ENCODE measurements at places on chromosomes 1 and 21.

DNA sequence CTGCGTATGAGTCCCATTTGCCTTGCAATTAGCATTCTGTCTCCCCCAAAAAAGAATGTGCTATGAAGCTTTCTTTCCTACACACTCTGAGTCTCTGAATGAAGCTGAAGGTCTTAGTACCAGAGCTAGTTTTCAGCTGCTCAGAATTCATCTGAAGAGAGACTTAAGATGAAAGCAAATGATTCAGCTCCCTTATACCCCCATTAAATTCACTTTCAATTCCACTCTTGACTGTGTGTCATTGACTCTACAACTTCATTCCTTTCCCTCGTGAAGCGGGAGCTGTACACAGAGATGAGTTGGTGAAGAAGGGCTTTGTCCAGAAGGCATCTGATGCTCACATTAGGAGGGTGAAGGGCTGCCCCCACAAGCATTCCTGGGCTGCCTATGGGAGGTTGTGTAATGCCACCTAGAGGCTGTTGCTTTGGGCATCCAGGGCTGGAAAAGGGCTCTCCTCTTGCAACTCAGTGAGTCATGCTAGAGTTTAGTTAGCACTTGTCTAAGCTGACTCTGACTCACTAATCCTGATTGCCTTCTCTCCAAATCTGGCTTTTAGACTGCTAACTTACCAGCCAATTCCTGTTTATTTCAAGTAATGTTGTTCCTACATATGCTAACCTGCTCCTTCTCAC lies 1.8 kb downstream of the SPRR1B start:
- DNase-seq, result no peak

GRCh38 chr21:45262616-45263015 lies 25.1 kb downstream of the POFUT2 start:
- no peak for DNase-seq

- DNase-seq, result no peak
Measured at GRCh38 chr1:40032240-40032891, 8.2 kb upstream of the CAP1 start.

DNA sequence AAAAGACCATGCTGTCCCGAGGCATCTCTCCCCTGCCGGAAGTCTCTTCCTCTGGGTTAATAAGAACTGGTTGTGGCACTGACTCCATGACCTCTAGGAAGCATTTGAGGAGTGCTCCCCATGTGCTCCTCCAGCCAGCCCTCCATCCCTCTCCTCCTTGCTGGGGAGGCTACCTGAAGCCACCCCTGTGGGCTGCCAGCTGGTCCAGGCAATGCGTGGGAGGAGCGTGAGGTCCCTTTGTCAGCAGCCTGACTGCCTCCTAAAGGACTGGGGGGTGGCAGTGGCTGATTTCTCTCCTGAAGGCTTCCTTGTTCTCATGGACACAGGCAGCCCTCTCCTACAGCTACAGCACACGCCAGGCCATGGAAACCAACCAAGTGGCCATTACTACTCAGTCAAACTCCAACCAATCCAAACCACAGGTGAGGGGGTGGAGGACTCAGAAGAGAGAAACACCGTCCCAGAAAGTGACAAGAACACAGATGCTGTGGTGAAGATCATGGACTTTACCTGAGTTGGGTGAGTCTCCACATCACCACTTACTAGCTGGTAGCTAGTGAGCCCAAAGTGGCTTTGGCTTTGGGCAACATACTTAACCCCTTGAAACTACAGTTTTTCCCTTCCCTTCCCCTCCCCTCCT lies 35.2 kb downstream of the NENF start:
- no peak for DNase-seq

GRCh38 chr1:99818063-99818699 lies 32.0 kb upstream of the AGL start:
- DNase-seq, result no peak

- DNase-seq, result no peak
Measured at GRCh38 chr1:41240781-41241353, 1.2 kb downstream of the SCMH1 start.

DNA sequence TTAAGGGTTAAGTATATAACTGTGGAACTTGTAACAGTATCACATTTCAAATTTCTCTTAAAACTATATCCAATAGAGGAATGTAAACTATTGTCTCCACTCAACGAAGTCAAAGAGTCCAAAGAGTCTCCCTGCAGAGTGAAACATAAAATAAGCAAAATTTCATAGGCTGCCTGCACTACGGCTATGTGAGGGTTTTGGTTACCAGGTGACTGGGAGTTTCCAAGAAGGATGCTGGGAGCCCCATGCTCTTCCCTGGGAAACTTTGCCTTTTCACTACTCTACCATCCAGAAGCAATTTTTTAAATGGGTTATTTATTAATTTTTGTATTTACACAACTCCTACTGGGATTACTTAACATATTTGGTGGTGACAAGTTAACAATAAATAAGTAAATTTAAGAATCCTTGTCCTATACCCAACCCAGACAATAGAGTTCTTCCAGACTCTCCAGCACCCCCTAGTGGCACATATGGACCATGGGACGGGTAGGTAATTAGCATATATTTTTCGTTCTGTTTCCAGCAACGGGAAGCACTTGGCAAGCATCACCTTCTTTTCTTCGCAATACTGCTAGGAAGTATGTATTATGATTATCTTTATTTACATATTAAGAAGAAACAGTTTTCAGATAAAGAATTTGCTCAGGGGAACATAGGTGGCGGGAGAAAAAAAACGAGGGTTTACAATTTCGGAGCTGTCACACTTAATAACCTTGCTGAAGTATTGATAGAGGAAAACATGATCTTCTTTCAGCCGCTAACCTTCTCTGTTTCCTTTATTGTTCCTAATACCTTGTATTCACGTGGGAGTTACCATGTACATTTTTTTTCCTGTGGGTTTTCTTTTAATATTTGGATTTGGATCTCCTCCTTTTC lies 3.5 kb downstream of the FMO2 start:
- peak; percentile 2 for DNase-seq

- no peak for DNase-seq
Measured at GRCh38 chr1:168437821-168438220, 106.0 kb downstream of the XCL2 start.

Measured in stimulated activated CD4-positive, alpha-beta T cell treated with anti-CD3 and anti-CD28 coated beads, Interleukin-12 subunit alpha, Interleukin-12 subunit beta, amount 100 ng/mL, for 24 hours (primary cell).